ENCODE measurements at places on chromosomes 2 and 18. TPM values are rescaled to one million over a fixed set of nuclear protein-coding genes. Genes with fewer than 3 reads are reported as not detected.
A peak's percentile ranks its signal among the peaks of the same experiment; 100 is the strongest.

The ATP6V1C2 gene
- total RNA-seq = not detected

The DNAH7 gene
- not detected for total RNA-seq

The PSMA8 gene
- total RNA-seq = 1.4 TPM

DNA sequence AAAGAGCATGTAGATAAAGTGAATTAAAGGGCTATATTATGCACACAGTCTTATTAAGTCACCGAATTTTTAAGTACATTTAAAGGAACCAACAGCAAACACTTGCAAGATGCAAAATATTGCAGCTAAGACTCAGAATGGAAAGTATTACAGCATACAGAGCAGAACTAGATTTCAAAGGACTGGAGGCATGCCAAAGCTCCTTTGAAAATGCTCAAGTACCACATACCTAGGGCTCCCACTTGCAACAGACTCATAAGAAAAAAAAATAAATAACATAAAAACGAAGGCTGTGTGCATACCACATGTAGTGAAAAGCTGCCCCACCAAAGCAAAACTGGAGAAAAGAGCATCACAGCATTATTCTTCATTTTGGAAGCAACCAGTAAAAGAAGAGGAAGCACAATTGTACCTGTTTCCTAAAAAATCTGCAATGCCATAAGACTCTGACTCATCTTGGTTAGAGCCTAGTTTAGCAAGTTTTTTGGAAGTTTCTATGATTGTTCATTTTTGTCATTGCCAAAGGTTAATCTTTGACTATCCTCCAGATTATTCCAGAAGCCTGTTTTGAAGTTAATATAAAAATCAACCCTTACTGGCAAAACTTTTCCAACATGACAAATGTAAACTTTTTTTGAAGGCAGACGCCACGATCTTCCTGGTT is 306.0 kb upstream of the COL3A1 start:
- H3K36me3 ChIP-seq = no peaks in the 10 kb centered on the region
- no peak for DNase-seq
- no peak overlapping the region for H3K27ac ChIP-seq
- no peaks in the 10 kb centered on the region for H3K4me1 ChIP-seq
- H3K27me3 ChIP-seq = no peaks in the 10 kb centered on the region

DNA sequence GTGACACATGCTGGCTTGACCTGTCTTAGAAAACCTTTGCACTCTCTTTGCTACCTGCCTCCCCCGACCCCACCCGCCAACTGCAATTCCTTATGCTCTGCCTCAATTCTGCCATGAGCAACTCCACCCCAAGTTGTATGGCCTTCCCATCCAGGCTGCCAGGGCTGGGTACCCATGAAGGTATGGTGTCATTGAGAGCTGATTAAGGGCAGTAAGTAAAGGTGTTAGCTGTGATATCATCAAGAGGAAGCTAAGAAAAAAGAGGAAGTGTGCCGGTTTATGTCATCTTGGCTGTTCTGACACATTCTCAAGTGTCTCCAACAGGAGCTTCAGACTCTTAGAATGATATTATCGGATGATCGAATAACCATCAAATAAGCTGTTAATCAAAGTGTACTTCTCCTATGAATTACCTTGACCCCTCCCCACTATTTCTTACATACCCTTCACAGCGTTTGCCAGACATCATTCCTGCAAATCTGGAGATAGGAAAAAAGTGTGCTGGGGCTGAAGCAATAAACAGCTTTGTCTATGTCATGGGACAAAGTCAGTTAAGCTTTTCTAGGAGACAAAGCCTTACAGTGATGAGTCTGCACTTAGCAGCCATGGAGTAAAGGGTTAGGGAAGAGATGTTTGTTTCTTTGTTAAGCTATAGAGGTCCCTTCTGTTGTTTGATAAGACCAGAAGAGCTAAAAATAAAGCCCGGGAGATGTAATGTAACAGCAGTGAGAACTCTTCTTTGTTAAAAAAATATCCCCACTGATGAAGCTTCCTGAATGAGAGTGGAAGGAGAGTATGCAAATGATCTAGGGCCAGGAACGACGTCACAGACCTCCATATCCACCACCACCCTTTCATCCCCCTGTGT is 40.4 kb upstream of the SMAD2 start:
- H3K27me3 ChIP-seq = peaks cover 3% of the 10 kb centered on the region
- H3K27ac ChIP-seq = no peak overlapping the region
- H3K4me1 ChIP-seq = no peaks in the 10 kb centered on the region
- no peak overlapping the region for H3K4me3 ChIP-seq

- H3K4me1 ChIP-seq = peaks cover 37% of the 10 kb centered on the region
- no peak overlapping the region for H3K27ac ChIP-seq
- peaks cover 38% of the 10 kb centered on the region for H3K36me3 ChIP-seq
- H3K4me3 ChIP-seq = no peak overlapping the region
- H3K27me3 ChIP-seq = no peaks in the 10 kb centered on the region
Observed at GRCh38 chr2:85053802-85054201, 79.4 kb upstream of the TCF7L1 start.

- peaks cover 14% of the 10 kb centered on the region for H3K27me3 ChIP-seq
- no peaks in the 10 kb centered on the region for H3K4me1 ChIP-seq
- H3K4me3 ChIP-seq = no peak overlapping the region
Observed at GRCh38 chr2:240916571-240917008, 10.5 kb downstream of the CROCC2 start.

DNA sequence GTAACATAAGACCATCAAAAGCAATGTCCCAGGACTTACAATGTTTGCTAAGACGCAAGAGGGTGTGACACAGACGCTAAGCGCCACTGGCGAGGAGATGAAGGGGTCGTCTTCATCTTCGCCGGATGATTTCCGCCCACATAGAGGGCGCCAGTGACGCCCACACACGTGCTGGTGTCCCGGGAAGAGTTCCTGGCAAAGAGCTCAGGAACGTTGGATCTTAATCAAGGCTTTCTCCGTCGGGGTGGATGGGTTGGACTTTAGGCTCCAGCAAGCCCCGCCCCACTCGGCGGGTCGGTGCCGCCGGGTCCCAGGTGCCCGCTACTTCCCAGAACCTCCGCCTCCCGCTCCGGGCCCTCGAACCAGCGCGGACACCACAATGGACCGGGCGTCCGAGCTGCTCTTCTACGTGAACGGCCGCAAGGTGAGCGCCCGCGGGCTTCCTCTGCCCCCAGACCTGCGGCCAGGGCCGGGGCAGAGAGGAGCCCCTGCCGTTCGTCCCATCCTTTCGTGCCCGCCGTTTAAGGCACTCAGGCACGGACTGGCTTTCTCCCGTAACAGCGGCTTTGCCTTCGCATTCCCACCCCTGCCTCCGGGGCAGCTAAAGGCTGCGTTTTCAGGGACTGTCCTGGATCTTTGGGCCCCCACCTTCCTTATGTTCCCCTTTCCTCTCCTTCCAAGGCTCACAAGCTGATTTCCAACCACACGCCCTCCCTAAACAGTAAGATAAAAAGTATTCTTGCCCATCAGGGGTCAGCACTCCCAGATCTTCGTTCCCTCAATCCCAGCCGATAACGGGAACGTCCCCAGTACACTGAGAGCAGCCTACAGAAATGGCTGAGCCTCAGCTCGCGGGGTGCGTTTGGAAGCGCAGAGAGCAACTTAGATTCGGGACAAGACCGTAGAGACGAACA is at the start of gene AOX1:
Gene AOX1, plus strand, starts transcription at position 285 of the 914 bp plus-strand sequence. Its CDS starts 95 bp downstream, at position 380.
- no peak within 1 kb of the TSS for H3K27ac ChIP-seq
- DNase-seq = peak; percentile 34
- H3K27me3 ChIP-seq = peaks cover 6% of the 10 kb centered on the region
- H3K36me3 ChIP-seq = no peaks in the 10 kb centered on the region
- peaks cover 5% of the 10 kb centered on the region for H3K4me1 ChIP-seq

DNA sequence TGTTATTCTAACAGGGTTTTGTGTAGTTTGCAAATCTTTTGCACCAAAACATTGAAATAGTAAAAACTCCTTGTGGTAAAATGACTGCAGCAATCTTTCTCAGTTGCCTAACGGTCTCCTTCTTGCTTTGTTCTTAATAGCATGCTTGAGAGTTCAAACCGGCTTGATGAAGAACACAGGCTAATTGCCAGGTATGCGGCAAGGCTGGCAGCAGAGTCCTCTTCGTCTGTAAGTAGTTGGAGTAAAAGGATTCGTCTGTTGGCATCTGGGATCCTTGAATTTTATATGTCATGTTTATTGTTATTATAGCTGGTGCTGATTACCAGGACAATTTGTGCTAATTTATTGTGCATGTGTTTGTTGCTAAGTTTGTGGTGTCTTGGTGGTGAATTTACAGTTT is 138.1 kb downstream of the DTNA start:
- H3K4me3 ChIP-seq = no peak overlapping the region
- H3K27ac ChIP-seq = no peak overlapping the region
- DNase-seq = no peak
- no peaks in the 10 kb centered on the region for H3K36me3 ChIP-seq
- no peaks in the 10 kb centered on the region for H3K4me1 ChIP-seq
- peaks cover 18% of the 10 kb centered on the region for H3K27me3 ChIP-seq

- peaks cover 48% of the 10 kb centered on the region for H3K4me1 ChIP-seq
- no peak overlapping the region for H3K4me3 ChIP-seq
- no peak for DNase-seq
- peaks cover 7% of the 10 kb centered on the region for H3K36me3 ChIP-seq
- H3K27me3 ChIP-seq = no peaks in the 10 kb centered on the region
Observed at GRCh38 chr2:189293164-189293563, 113.6 kb upstream of the COL5A2 start.

- peaks cover 25% of the 10 kb centered on the region for H3K4me1 ChIP-seq
- peaks cover 38% of the 10 kb centered on the region for H3K27me3 ChIP-seq
- no peaks in the 10 kb centered on the region for H3K36me3 ChIP-seq
- no peak overlapping the region for H3K27ac ChIP-seq
Observed at GRCh38 chr2:15940661-15941480, 521 bp downstream of the MYCN start.

DNA sequence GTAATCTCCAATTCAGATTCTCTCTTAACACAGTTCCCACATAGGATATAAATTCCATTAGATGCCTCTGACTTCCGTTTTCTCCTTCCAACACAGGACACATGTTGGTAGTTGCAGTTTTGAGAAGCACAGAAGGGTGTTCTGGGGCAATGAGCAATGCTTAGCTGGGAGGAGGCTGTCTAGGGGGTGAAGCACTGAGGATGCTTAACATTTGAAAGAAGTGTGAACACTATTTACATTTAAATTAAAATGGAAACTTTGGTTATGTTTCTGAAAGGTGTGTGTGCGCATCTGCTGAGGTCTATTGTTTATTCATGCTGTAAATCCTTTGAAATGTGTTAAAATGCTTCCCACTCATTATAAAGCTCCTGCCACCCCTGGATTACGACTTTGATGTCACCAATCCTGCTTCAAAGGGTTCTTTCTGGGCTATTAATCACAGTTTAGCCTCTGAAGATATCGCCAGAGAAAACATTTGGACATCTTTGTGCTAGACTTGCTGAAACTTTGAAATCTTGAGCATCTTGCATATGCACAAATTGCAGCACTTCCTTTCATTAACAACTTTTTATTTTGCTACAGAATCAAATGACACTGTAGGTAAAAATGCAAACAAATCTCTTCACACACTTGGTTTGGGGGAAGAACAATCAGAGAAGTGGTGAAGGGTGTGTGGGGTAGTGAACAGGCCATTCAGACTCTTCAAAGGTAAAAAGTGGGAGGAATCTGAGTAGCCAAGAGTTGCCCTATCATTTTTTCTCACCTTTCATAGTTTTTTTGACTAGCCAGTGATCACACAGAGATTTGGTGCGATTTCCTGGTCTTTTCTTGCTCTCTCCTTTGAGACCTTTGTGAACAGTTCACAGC is 258.4 kb downstream of the MYO3B start:
- no peak overlapping the region for H3K4me3 ChIP-seq
- peaks cover 10% of the 10 kb centered on the region for H3K27me3 ChIP-seq

- peaks cover 2% of the 10 kb centered on the region for H3K27me3 ChIP-seq
- no peaks in the 10 kb centered on the region for H3K36me3 ChIP-seq
- H3K27ac ChIP-seq = no peak overlapping the region
- no peaks in the 10 kb centered on the region for H3K4me1 ChIP-seq
Observed at GRCh38 chr2:64794426-64794995, 140.8 kb upstream of the SERTAD2 start.

- no peaks in the 10 kb centered on the region for H3K27me3 ChIP-seq
- peaks cover 39% of the 10 kb centered on the region for H3K4me1 ChIP-seq
- DNase-seq = no peak
- no peaks in the 10 kb centered on the region for H3K36me3 ChIP-seq
- peak overlapping the region; percentile 92 for H3K27ac ChIP-seq
- H3K4me3 ChIP-seq = peak overlapping the region; percentile 85
Observed at GRCh38 chr18:63971320-63972001, 1.6 kb downstream of the SERPINB8 start.

DNA sequence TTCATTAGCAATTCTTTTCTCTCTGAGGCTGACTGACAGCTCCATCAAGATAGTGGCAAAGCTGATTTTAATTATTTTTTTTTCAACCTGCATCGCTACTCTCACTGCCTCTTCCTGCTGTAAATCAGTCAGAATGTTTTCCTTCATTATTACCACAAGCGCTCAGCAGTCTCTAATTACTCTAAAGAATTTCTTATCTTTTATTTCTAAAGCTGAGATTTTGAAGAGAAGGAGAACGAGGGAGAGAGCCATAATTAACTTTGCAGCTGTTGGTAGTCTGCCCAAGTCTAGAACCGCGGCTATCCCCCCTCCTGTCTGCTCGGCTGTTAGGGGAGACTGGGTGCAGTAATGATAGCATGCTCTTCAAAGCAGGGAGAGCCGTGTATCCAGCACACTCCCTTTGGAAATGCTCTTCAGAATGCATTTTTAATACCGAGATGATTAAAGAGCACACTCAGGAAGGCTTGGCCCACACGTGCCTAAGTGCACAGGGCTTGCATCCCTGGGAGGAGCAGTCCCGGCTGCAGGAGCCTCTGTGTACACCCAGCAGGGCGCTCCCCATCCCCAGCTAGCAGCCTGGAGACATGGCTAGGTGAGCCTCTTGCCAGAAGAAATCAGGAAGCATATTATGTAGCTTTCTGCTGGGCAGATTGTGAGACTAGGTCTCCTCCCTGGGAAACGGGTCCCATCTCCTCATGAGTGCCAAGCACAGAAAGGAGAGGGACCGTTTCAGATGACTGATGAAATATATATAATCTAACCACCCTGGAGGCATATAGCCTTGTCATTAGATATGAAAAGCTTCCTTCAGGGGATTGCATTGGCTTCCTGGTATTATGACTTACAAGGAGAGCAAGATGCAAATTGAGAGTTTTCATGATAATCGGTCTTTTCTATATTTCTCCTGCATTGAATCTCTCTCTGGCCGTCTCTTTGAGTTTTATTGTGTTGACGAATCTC is 555.2 kb downstream of the CMPK2 start:
- H3K4me1 ChIP-seq = no peaks in the 10 kb centered on the region
- DNase-seq = no peak
- H3K27me3 ChIP-seq = no peaks in the 10 kb centered on the region
- no peak overlapping the region for H3K27ac ChIP-seq
